ENCODE measurements at places on chromosomes 3 and 15. TPM values are rescaled to one million over a fixed set of nuclear protein-coding genes. Genes with fewer than 3 reads are reported as not detected.

DNA sequence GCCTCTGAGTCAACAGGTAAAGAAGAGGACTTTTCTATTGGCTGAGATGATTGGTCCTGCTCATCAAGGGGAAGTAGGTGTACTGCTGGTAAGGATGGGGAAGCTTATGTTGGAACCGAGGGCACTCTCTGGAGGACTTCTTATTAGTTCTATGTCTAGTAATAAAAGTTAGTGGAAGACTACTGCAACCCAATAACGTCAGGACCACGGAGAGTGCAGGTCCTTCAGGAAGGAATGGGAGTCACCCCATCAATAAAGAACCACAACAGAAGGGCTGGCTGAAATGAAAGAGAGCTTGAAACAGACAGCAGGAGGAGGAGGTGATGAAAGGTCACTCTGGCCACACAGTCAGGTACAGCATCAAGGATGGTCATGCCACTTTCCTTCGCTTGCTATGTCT is 68.8 kb upstream of the PRR23E start:
- DNase-seq, result no peak
- H3K4me1 ChIP-seq, result no peaks in the 10 kb centered on the region
- H3K27me3 ChIP-seq, result no peaks in the 10 kb centered on the region
- H3K4me3 ChIP-seq, result no peak overlapping the region

DNA sequence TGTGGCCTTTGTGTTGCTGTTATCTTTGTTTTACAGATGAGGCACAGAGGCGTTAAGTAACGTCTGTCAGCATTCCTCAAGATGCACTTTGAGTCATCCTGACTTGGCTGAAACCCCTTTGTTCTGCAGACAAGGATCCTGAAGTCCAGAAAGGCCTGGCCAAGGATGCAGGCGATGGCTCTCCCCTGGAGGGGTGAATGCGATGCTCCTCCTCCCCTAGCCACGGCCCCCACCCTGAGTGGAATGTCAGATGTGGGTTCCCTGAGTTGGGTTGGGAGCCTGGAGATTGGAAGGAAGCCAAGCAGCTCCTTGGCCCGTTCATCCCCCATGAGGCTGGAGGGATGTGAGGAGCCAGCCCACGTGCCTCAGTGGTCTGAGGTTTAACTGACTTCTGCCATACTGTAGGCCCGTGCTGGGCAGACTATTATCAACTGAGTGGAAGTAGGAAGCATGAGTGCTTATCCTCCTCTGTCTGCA is 43.3 kb downstream of the POMGNT2 start:
- H3K36me3 ChIP-seq, result no peaks in the 10 kb centered on the region
- H3K4me1 ChIP-seq, result no peaks in the 10 kb centered on the region
- DNase-seq, result no peak
- H3K4me3 ChIP-seq, result no peak overlapping the region
- H3K27me3 ChIP-seq, result no peaks in the 10 kb centered on the region
- no peak overlapping the region for H3K27ac ChIP-seq

DNA sequence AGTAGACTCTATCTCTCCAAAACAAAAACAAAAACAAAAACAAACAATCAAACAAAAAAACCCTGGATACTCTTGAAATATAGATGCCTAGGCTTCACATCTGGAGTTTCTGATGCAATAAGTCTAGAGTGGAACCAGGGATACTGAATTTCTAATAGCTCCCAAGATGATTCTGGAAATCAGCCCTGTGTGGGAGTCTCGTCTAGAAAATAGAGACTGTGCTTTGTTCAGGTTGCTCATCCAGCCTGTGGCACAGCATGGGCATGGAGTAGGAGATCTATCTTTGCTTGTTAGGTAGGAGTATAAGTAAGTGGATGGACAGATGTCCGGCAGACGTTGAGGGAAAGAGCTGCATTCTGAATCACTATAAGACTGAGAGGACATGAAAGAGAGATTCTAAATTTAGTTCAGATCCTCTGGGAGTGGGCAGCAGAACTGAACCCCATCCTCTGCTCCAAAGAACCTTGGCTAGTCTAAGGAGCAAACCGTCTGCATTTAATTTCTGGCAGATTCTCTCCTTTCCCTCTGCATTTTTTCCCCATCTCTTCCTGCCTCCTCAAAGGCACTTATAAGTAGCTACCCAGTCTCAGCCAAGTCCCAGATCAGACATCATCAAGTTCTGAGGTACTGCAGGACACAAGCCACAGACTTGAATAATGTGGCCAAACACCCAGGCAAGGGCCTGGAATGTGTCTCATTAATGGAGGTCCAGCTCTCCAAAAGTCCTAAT is 92.6 kb upstream of the STRIT1 start:
- no peaks in the 10 kb centered on the region for H3K27me3 ChIP-seq
- no peak overlapping the region for H3K4me3 ChIP-seq
- no peaks in the 10 kb centered on the region for H3K36me3 ChIP-seq
- no peak overlapping the region for H3K27ac ChIP-seq

DNA sequence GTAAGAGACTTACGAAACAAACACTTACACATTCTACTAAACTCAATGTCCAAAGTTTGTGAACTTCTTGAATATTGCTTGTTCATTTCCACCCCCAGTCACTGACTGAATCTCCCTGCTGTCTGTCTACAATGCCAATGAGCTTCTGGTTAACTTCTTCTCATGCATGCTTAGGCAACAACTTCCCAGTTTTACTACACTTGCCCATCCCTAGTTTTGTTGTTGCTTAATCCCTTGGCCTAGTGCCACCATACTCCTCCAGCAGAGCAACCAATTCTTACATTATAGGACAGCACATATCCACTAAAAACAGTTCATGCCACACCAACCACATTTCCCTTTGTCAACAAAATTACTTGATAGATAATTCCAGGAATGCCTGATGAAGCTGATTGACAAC is 40.9 kb upstream of the CCR2 start:
- DNase-seq, result peak; percentile 44
- H3K27ac ChIP-seq, result no peak overlapping the region
- H3K36me3 ChIP-seq, result no peaks in the 10 kb centered on the region
- no peaks in the 10 kb centered on the region for H3K4me1 ChIP-seq
- no peak overlapping the region for H3K4me3 ChIP-seq
- no peaks in the 10 kb centered on the region for H3K27me3 ChIP-seq

DNA sequence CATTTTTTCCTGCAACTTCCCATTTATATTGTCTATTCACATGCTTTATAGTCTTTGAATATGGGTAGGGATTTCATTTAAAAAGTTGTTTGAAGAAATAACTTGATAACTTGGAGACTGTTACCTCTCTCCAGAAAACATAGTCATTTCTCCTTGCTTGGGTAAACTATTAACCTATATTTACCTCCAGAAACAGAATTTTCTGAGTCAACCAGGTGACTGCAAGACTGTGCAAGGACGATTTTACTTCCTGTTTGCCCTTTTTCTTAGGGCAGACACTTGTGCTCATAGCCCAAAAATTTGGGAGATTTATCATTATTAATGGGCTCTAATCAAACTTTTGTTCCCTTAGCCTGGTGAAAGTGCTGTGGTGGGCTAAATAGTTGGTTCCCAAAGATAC is 14.3 kb upstream of the MOBP start:
- peak overlapping the region; percentile 66 for H3K27ac ChIP-seq
- DNase-seq, result no peak
- H3K4me1 ChIP-seq, result peaks cover 18% of the 10 kb centered on the region
- no peaks in the 10 kb centered on the region for H3K27me3 ChIP-seq

SLC12A1 gene
- not detected for total RNA-seq

Data from transverse colon (tissue), 4 donors.